Coronary artery (tissue), 2 donors: ENCODE measurements at places on chromosomes 13 and 19.

- no peak for DNase-seq
Measured at GRCh38 chr13:105990256-105990958, 545.1 kb downstream of the EFNB2 start.

GRCh38 chr19:1592024-1592754 is 476 bp downstream of the MBD3 start:
- peak; percentile 88 for DNase-seq

DNA sequence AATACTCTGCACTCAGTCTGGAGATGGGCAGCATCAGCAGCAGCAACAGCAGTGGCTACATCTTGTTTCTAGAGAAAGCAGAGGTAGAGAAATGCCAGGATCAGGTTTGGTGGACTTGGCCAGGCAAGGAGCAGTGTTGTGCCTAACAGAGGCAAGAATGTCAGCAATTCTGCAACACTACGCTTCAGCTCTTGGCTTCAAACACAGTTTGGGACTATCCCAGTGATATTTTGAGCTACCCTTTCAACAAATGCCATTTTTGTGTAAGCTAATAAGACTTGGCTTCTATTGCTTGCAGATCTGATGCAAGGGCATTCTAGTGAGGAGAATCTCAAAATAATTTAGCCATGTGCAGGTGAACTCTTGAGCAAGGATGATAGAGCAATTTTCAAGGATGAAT is 271.3 kb downstream of the PCDH20 start:
- no peak for DNase-seq

DNA sequence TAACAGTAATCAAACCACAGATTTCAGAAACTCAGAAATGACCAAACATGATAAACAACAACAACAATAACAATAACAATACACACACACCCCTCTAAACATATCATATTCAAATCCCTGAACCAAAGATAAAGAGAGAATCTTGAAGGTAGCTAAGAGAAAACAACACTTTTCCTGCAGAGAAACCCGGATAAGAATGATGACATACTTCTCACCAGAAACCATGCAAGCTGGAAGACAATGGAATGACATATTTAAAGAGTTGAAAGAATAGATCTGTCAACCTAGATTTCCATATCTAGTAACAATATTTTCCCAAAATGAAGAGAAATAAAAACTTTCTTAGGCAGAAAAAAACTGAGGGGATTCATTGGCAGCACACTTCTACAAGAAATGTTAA is 138.1 kb downstream of the LIG4 start:
- DNase-seq, result no peak

DNA sequence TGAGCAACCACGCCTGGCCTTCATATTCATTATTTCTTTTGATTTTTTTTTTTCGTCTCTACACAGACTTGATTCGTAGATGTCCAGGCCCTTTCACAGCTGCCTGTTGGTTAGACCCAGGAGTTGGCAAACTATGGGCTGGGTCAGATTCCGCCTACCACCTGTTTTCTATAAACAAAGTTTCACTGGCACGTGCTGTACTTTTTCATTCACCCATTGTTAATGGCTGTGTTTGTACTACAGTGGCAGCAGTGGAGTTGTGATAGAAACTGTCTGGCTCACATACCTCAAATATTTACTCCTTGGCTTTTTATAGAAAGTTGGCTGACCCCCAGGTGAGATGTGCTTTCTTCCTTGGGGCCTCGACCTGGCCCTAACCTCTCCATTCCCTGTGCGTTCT is 72.9 kb upstream of the TEX29 start:
- DNase-seq, result no peak

GRCh38 chr19:313988-314815 is 23.0 kb upstream of the PLPP2 start:
- DNase-seq, result no peak

DNA sequence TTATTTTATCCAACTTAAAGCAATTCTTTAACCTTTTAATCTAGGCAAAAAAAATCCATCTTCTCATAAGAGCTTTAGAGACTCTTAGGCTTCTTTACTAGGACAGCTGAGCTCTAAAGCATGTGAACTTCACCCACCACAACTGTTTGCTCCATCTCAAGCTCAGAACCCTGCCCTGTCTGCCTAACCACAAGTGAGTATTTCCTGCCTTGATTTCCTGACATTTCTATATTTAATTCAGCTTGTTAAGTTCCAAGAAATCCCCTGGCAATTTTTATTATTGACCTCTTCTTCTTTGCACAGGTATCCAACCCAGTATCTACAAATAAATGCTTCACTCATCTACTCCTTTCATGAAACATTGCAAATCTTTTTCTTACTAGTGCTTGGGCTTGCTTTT is 21.1 kb upstream of the CEACAM21 start:
- DNase-seq, result no peak

DNA sequence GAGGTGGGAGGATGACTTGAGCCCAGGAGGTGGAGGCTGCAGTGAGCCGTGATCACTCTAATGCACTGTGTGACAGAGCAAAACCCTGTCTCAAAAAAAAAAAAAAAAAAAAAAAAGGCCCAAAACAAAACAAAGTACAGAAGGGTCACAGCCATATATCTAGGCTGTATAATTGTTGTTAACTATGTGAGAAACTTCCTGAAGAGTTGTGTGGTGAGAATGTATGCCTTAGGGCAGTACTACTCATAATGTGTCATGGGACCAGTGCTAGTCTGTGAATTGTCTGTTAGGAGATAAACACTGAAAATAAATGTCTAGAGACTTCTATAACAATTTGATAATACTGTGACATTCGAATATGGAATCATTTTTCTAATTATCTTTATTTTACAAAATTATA is 43.1 kb downstream of the PAN3 start:
- no peak for DNase-seq

- DNase-seq, result no peak
Measured at GRCh38 chr19:16197188-16197621, 506 bp upstream of the AP1M1 start.

- DNase-seq, result no peak
Measured at GRCh38 chr13:28501547-28501946, 6.6 kb upstream of the FLT1 start.

DNA sequence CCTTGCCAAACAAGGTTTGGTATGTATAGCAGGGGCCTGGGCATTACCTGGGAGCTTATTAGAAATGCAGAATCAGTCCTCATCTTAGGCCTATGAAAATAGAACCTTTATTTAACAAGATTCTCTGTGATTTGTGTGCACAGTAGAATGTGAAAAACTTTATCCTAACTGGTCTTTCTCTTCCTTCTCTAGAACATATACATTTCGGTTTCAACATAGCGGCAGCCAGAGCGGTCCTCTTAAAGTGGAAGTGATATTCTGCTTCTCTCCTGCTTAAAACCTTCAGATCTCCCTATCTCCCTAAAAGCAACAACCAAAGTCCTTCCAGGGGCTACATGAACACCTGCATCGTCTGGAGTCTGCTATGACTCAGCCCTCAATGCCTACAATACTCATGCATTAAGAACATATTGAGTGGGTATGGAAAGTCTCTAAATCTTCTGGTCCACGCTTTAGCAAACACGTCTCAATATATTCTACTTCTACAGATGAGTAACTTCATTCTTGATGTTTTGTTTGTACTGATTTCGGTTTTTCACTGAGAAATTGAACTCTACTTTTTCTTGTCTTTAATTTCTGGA is 84.5 kb downstream of the SPRY2 start:
- no peak for DNase-seq

DNA sequence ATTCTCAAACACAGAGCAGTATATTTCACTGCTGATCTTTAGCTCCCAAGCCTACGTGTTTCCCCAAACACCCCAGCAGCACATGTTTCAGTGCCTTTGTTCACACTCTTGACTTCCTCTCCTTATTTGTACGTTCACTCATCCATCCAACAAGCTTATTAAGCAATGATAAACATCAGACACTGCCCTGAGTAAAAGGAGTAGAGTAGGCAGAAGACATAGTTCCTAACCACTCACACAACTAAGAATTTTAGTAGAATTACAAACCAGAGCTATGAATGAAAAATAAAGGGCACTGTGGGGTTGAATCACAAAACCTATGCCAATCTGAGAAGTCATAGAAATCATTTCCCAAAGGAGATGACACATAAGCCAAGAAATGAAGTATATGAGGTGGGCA is 213.5 kb downstream of the DIAPH3 start:
- no peak for DNase-seq

DNA sequence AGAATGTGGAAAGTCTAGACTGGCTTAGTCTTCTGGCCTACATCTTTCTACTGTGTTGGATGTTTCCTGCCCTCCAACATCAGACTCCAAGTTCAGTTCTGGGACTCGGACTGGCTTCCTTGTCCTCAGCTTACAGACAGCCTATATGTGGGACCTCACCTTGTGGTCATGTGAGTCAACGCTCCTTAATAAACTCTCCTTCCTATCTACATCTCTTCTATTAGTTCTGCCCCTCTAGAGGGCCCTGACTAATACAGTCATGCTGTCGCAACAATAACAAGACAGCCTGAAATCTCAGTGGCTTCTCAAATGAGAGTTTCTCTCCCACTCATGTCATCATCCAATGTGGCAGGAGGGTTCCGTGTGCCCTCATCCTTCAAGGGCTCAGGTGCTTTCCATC is 347.8 kb downstream of the MZT1 start:
- DNase-seq, result no peak

DNA sequence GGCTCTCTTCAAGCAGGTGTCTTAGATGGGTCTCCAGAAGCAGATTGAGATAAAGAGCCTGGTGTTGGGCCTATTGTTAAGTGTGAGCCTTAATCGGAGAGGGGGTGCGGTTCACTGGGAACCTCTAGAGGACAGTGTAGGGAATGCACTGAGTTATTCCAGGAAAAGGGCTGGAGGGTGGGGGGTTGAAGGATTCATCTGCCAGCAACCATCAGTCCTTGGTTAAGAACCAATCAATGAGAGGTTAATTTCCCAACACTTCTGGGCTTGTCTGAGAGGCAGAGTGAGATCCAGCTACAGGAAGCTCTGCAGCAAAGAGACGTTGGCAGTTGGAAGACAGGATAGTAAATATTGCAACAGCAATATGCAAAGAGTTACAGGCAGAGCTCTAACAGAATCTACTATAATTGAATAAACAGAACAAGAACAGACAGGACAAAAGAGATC is 28.7 kb downstream of the CYP4F2 start:
- no peak for DNase-seq

GRCh38 chr19:46862503-46862834 is 1.7 kb downstream of the ARHGAP35 start:
- no peak for DNase-seq

GRCh38 chr13:109779876-109780510 is 6.4 kb downstream of the IRS2 start:
- DNase-seq, result no peak

GRCh38 chr19:16969135-16969534 is 57.5 kb downstream of the CPAMD8 start:
- DNase-seq, result no peak

GRCh38 chr13:59425211-59425741 is 738.5 kb downstream of the DIAPH3 start:
- no peak for DNase-seq

DNA sequence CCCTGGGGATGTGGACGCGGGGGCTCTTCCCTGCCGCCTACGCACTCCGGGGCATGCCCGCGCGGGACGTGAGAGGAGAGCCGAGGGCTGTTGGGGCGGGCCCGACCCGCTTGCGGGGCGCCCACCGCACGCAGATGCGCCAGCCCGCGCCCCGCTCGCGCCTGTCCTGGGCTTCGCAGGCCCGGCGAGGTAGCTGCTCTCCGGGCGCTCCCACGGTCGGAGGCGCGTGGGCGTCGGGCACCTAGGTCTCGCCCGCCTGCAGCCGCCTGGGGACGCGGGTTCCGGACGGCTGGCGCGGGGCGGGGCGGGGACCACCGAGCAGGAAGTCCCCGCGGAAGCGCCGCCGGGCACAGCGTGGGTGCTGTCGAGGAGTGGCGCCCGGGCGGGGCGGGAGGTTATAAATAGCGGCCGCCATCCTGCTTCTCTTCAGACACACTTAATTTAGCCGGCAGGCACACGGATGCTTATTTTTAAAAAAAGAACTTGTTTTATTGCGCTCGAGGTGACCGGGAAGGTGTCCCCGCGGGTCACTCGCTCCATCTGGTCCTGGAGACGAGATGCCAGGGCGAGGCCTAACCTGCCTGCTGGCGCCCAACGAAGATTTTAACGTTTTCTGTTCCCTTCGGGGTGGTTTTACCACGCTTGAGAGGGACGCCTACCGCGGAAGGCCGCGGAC is 561 bp upstream of the GJA3 start:
- DNase-seq, result no peak

DNA sequence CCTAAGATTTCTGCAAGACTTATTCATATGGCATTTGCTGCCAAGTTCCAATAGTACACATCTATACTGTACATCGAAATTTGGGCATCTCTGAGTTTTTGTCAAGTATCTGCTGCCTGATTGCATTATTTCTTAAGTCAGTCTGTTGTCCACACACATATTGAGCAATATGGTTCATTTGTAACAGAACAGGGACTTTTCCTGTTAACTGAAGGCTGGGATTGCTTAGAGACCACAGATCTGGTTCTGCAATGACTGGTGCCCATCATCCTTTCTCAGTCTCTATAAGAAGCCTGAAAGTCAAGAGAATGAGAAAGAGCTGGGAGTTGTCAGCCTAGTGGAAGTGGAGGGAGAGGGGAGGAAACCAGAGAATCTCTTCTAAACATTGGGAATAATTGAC is 22.5 kb upstream of the MYCBP2 start:
- DNase-seq, result no peak

GRCh38 chr13:98651744-98652143 is 74.8 kb upstream of the STK24 start:
- no peak for DNase-seq

GRCh38 chr13:114260814-114261213 is 20.6 kb upstream of the UPF3A start:
- DNase-seq, result no peak

DNA sequence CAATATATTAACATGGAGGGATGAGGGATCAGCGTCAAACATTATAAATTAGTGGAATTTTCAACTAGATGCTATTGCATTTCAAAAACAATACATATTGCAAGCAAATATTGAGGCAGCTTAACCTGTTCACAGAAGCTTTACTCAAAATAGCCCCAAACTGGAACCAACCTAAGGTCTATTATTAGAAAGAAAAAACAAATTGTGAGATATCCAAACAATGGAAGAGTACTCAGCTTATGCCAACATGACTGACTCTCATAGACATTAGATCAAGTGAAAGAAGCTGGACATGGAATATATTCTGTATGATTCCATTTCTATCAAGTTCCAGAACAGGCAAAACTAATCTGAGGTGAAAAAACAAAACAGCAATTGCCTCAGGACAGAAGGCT is 27.6 kb upstream of the NEK3 start:
- DNase-seq, result no peak

- peak; percentile 62 for DNase-seq
Measured at GRCh38 chr19:22606954-22607652, 27.0 kb upstream of the ZNF492 start.

GRCh38 chr19:10420444-10421239 is at the start of gene PDE4A:
Gene PDE4A, plus strand, starts transcription at chr19:10420538. Its CDS starts 227 bp downstream, at chr19:10420765.
- no peak for DNase-seq

GRCh38 chr13:22506096-22506691 is 674.6 kb upstream of the SGCG start:
- no peak for DNase-seq

- no peak for DNase-seq
Measured at GRCh38 chr13:93957371-93957770, 522.1 kb downstream of the DCT start.

GRCh38 chr19:8814176-8814575 is 17.9 kb downstream of the ZNF558 start:
- DNase-seq, result no peak
